ENCODE measurements at places on chromosomes 12 and 14.

DNA sequence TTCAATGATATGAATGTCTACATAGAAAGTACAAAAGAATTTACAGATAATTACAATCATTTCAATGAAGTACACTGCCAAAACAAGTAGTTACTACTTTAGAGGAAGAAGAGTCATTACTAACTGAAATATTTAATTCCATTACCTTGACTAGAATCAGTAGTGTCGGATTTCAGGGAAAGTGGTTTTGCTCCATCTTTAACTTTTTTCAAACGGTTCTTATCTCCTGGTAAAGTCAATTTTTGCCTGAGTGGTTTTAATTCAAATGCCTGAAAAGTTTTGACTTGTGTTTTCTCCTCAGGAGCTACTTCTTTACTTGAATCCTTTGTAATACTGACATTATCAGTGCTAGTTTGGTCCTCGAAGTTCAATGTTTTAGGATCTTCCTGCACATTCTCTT is 6.9 kb downstream of the ZFC3H1 start:
- no peak for DNase-seq

DNA sequence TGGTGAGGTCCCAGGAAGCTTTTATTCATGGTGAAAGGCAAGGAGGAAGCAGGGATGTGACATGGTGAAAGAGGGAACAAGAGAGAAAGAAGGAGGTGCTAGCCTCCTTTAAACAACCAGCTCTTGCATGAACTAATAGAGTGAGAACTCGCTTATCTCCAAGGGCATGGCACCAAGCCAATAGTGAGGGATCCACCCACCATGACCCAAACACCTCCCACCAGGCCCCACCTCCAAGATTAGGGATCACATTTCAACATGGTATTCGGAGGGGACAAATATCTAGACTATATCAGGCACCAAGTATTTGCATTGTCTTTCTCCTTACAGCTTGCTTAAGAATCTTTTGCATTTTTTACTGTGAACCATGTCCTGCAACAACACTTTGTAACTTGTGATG is 91.9 kb upstream of the DHRS4 start:
- peak; percentile 75 for DNase-seq

GRCh38 chr12:96502477-96502876 is 13.1 kb downstream of the CFAP54 start:
- no peak for DNase-seq

GRCh38 chr12:114820796-114821195 is 136.8 kb upstream of the TBX3 start:
- no peak for DNase-seq

GRCh38 chr12:75694534-75695268 is 183.3 kb upstream of the KRR1 start:
- no peak for DNase-seq

- DNase-seq, result no peak
Measured at GRCh38 chr14:59465316-59466135, at the start of gene GPR135. GPR135 (minus strand) TSS chr14:59465380; CDS start chr14:59465226, 154 bp downstream.

All from thyroid gland (tissue), 4 donors.